ENCODE measurements at places on chromosomes 12 and 14.
A peak's percentile ranks its signal among the peaks of the same experiment; 100 is the strongest.

DNA sequence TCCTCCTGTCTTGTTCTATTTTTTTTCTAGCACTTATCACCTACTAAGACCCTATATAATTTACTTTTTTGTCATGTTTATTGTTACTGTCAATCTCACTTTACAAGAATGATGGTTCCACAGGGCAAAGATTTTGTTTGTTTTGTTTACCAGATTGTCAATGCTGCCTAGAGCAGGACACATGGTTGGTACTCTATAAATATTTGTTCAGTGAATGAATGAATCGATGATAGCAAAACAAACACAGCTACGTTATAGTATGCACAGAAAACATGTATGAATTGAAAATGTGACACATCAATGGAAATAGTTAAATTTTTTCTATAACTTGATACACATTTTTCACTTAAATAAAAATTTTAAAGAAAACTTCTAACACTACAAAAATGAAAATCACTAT, 67.1 kb upstream of the KRR1 start:
- no peak for DNase-seq

DNA sequence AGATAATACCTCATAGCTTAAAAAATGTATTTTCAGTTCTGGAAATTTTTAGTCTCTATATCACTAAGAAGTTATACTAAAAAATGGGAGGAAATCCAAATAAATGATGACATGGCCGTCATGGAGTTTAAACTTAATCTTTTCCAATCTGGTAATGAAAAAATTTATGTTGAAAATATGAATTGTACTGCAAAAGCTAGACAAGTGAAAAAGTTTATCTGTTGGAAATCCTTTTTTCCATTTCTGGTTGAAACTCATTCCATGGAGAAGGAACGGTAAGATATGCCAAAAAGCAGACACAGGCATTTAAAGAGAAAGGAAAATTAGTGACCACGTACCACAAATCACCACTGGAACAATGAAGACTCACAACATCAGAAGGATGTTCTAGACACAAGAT, 314.2 kb upstream of the PRICKLE1 start:
- no peak for DNase-seq

DNA sequence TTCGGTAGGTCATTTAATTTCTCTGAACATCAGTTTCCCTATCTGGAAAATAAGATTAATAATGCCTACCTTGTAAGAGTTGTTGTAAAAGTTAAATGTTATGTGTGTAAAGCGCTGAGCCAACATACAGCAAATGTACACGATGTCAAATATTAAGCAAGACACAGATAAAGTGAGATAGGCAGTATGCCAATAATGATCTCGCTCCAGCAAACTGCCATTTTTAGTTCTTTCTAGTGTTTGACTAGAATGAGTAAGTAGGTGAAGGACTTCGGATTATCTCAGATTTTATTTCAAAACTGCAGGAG, 840 bp downstream of the DHRS7 start:
- peak; percentile 71 for DNase-seq

DNA sequence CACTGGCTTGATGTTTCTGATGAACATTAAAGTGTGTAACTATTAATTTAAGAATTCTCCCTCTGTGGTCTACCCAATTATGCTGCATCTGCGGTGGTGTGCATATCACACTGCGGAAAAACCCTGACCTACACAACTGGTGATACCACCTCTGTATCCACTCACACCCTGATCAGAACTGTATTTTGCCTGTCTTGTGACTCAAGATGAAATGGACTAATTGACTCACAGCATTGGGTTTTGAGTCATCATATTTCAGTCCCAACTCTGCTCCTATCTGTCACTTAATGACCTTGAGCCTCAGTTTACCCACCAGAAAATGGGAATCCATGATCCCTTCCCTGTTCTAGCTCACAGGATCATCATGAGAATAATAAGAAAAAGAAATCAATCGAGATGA, 65.6 kb downstream of the NUAK1 start:
- no peak for DNase-seq

DNA sequence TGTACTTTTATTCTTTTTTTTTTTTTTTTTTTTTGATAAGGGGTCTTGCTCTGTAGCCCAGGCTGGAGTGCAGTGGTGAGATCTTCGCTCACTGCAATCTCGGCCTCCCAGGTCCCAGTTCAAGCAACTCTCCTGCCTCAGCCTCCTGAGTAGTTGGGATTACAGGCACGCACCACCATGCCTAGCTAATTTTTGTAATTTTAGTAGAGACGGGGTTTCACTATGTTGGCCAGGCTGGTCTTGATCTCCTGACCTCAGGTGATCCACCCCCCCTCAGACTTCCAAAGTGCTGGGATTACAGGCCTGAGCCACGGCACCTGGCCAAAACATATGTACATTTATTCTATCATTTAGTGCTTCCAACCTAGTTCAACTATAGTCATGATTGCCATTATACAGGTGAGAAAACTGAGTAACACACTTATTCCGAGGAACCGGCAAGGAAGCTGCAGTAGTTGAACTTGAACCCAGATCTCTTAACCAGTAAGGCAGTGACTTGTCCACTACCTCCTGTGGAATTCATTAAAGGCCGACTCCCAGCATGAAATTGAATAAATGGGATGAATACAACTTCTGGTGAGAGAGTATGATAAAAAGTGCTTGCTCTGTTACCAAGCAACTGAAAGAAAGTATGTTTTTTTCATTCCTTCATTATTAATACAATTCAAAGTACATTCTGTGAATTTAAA, 755 bp upstream of the ATF7IP start:
- DNase-seq = no peak

- DNase-seq = no peak
Measured at GRCh38 chr12:20274008-20274407, 94.3 kb upstream of the PDE3A start.

DNA sequence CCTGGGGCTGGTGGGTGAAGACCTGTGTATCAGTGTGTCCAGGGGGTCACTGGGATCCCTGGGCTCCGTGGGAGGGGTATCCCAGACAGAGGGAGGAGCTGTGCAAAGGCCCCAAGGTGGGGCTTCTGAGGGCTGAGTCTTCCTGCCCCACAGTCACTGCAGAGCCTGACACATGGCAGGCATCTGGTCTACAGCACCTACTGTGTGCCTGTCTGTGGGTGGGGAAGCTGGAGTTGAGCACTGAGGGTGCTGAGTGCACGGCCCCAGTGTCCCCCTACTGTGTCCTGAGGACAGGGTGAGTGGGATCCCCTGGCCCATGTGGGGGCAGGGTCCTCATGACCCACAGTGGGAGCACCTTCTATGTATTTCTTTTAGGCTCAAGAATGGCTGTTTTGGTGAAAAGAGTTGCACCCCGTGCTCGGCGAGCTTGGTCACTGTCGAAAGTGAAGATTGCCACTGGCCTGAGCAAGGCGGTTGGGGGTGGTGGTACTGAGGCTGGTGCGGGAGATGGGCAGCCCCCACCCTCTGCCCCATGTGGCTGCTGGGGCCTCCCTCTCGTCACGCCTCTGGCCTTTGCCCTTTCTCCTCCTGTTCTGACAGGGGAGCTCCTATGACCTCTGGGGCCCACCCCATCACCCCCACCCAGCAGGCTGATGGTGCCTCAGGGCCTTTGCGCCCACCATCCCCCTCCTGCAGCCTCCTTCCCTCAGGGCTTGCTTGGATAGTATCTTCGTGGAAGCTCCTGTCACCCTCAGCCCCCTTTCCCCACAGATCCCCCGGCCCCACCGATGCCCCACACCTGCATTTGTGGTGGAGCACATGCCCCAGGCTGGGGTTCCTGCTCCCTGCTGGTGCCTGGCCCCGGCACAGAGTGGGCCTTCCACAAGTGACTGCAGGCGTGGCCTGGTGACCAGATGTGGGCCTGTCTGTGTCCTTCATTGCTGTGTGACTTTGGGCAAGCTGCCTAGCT, 55.8 kb downstream of the BEGAIN start:
- no peak for DNase-seq

DNA sequence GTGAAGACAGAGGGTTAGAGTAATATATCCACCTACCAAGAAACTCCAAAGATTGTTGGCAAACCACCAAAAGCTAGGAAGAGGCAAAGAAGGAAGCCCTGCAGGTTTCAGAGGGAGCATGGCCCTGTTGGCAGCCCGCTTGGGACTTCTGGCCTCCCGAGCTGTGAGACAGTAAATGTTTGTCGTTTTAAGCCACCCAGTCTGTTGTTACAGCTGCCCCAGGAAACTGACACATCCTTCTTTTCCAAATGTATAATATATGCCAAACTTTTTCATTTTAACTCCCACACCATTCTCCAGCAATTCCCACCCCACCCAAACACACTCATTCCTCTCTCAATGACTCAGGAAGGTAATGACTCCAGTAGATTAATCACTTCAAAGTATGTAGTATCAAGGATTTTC, 74.0 kb downstream of the RPS29 start:
- DNase-seq = peak; percentile 23

DNA sequence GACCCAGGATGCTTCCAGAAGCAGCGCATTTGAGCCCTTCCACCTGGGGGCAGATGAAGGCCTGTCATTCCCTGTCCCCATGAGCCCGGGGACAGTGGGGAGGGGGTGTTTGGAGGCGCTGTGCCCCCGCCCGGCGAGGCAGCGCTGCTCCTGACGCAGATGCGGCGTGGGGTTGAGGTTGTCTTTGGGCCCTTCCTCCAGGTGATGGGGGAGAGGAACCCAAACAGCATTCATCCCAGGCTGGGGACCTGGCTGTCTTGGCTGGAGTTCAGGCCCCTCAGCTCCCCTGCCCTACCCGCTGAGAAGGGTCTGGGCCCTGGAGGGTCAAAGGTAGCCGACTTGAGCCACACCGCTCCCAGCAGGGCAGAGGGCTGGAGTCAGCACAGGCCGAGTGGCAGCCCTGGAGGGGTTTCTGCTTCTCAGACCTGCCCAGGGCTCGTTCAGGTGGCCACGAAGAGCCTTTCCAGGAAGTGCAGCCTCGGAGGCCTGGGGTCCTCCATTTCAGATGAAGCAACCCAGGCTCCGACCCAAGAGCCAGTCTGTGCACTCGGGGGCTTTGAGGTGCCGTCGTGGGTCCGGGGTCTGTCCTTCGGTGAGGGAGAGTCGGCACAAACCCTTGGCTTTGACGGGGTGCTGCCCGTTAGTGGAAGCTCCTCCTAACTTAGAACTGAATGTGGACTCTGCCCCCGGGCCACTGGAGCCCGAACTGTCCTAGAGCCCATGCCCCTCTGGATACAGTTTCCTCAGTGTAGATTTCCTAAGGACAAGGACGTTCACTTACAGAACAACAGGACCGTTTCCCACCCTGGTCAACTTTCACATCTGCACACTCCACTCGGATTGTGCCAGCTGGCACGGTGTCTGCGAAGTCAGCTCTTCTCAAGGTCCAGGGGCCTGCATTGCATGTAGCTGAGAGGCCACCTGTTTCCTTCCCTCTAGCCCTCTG, 16.1 kb downstream of the ACADS start:
- no peak for DNase-seq

DNA sequence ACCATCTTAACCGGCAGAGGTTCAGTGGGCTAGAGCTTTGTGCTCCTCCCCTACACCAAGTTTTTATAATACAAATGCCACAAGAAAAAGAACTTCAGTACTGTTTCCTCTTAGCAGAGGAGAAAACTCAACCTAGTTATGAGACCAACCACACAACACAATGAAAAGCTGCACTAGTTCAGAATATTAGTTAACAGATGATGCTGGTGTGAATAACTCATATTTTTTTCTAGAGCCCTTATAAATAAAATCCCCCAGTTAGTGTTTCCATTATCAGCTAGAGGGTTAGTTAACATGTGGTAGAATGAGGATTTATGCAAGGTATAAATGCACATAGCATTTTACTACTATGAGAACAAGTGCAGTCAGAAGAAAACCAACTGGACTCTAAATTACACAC, 61.9 kb upstream of the AMN1 start:
- DNase-seq = no peak

Measured in adipocyte (in vitro differentiated cells).